ENCODE measurements at places on chromosomes 16 and 17.
A peak's percentile ranks its signal among the peaks of the same experiment; 100 is the strongest.

DNA sequence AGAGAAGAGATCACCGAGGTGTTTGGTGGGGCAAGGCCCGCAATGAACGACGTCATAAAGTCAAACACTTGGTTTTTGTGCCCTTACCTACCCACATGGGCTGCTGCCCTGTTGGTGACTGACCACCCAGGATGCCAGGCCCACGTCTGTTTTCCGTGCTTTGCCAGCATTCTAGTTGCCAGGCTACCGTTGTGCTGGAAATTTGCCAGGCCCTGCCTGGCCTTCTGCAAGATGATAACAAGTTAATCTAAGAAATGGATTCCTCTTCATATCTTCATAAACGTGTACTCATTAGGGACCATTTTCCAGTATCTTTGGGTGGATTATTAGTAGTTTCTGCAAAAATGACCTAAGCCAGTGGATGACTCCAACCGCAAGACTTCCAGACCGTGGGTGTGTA lies 35.4 kb downstream of the SLC6A4 start:
- no peak for DNase-seq

- no peak for DNase-seq
Measured at GRCh38 chr17:31297090-31297489, at the start of gene OMG. Gene OMG (minus strand): TSS chr17:31297239. CDS start chr17:31296331, 908 bp downstream.

DNA sequence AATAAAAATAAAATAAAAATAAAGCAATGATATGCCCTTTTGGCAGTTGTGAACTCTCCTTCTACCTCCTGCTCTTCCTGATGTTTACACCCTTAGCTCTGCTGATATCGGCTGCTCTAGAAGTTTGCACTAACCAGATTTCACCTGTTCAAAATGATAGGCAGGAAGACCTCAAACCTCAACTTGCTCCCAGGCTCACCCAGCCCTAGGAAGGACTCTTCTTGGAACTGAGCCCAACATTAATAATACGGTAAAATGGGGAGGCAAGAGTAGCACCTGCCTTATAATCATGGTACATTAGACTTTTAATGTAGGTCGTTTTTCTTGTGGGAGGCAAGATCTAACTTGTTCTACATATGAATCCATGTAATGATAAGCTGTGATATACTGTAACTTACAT lies 61.2 kb upstream of the MED13 start:
- DNase-seq, result no peak

- no peak for DNase-seq
Measured at GRCh38 chr16:11354733-11355574, 9.7 kb downstream of the RMI2 start.

DNA sequence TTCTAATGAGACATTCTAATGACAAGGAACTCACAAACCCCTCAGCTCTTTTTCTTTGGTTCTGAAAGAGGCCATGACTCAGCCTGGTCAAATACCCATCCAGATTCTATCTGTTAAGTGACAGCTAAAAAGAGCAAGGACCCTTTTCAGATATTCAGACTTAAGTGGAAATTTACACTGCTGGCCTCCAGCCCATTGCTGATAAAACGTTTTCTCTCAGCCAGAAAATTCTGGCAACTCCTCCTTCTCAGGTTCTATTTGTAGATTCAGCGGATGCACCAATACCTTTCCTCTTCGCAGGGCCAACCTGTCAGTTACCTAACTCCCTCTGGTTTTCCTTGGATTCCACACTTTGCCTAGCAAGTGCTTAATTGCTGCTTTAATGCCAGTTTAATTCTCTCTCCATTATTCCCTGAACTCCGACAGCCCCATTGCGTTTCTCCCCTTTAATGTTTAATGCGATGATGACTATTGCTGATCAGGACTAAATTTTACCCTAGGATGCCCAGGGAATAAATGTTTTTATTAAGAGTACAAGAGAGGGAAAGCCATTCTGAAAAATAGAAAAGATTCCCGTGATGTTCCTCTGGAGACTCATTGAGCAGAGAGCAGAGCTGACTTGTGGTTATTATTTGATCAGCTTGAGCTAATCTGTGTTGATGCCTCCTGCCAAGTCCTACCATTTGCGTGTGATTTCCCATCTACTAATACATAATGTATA lies 35.9 kb upstream of the TOM1L1 start:
- DNase-seq, result no peak

DNA sequence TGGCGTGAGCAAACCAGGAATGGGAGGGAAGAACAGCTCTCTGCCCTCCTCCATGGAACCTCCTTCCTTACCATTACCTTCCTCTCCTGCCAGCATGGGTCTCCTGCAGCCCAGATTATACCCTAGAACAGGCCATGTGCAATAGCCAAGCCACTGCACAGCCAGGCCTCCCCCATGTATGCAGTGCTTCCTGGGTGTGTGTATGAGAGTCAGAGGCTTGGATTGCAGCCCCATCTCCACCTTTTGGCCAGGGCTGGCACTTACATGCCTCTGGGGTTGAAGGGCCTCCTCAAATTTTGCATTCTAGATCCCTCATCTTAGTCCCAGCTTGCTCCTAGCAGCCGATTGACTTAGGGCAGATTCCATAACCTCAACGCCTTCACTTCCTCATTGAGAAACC lies 133.7 kb downstream of the GSG1L start:
- no peak for DNase-seq

- peak; percentile 89 for DNase-seq
Measured at GRCh38 chr16:72848759-72849664, 198.9 kb downstream of the ZFHX3 start.

DNA sequence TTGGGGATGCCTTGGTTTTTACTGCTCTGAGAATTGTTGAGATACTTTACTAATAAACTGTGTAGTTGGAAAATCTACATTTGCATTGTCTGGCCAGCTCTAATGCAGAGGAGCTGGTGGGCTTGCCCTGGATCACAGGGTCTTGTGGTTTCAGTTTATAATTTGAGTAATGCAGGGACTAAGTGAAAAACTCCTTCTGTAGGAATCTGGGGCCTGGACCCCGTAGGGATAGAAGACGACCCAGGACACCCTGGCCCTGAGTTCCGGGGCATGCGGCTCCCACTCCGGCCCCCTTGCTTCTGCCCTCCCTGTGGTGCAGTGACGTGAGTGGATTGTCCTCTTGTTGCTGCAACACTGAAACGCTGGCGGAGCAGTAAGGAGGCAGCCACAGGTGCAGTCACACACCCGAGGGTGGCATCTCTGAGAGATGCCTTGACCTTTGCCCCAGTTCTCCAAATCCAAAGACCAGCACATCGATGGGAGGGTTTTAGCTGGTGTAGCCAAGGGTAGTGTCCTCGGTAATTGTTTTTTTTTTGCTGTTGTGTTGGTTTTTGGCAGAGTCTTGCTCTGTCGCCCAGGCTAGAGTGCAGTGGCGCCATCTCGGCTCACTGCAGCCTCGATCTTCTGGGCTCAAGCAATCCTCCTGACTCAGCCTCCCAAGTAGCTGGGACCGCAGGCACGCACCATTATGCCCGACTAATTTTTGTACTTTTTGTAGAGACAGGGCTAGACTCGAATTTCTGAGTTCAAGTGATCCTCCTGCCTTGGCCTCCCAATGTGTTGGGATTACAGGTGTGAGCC lies 2.6 kb upstream of the RPL13 start:
- no peak for DNase-seq

- peak; percentile 78 for DNase-seq
Measured at GRCh38 chr16:14369734-14370598, 260.1 kb downstream of the PARN start.

GRCh38 chr17:64172510-64172909 lies 42.6 kb upstream of the ERN1 start:
- no peak for DNase-seq

DNA sequence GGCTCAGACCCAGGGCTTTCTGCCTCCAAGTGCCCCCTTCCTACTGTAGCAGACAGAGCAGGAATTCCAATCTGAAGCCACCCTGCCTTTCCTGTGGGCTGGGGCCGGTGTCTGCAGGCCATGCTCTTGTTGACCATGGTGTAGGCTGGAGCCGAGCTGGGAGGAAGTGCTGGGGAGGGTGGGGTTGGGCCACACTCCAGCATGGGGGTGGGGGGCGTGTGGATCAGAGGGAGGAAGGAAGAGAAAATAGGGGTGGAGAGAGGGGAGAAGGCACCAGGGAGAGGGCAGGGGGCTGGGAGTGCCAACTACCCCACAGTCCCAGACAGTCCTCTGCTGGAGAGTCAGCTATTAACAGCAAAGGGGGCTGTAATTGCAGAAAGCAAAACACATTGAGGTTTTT lies 54.3 kb upstream of the JPH3 start:
- no peak for DNase-seq

GRCh38 chr17:43601280-43602039 lies 55.3 kb upstream of the ETV4 start:
- DNase-seq, result no peak

DNA sequence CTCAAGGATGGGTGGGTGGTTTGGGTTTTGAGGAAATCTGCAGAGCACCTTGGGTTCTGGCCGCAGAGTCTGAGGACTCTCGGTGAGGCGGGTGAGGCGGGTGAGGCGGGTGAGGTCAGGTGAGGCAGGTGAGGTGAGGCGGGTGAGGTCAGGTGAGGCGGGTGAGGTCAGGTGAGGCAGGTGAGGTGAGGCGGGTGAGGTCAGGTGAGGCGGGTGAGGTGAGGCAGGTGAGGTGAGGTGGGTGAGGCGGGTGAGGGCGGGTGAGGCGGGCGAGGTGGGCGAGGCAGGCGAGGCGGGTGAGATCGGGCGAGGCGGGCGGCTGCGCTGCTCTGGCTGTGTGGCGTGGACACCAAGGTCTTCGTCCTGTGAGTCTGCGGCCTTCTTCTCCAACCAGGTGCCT lies 24.1 kb upstream of the RPL13 start:
- no peak for DNase-seq

DNA sequence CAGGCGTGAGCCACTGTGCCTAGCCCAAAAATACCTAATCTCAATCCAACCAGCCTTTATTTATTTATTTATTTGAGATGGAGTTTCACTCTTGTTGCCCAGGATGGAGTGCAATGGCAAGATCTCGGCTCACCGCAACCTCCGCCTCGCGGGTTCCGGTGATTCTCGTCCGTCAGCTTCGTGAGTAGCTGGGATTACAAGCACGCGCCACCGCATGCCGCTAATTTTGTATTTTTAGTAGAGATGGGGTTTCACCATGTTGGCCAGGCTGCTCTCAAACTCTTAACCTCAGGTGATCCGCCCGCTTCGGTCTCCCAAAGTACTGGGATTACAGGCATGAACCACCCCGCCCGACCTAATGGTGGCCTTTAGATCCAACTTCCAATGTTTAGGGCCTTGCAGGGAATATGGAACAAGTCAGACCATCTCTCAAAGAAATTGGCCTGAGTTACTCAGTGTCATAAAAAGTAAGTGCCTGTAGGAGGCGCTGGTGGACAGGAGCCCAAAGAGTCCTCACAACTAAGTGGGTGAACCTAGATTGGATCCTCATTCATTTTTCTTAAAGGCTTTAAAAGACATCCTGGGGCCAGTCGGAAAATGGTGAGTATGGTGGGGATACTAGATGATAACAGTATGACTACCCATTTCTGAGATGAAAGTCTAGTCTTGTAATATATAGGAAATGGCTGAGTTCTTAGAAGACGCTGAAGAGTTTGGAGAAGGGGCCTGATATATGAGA lies 4.6 kb downstream of the ZSCAN10 start:
- no peak for DNase-seq

DNA sequence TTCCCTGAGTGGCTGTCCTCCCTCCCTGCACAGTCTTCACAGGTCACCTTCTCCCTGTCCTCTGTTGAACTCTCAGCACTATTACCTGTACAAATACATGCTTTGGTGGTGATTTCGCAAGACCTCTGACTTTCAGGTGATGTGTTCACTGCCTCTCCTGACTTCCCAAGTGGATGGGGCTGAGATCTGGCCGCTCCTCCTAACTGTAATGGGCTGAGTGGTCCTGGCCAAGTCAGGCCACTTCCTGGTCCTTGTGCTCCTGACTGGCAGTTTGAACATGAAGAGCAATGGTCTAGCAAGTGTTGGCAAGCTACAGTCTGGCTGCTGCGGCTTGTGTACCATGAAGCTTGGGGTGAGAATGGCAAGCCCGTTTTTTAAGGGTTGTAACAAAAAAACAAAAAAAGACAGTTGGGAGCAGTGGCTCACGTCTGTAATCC lies 11.7 kb upstream of the TMED6 start:
- DNase-seq, result no peak

GRCh38 chr16:87845213-87845612 lies 24.1 kb downstream of the SLC7A5 start:
- no peak for DNase-seq

DNA sequence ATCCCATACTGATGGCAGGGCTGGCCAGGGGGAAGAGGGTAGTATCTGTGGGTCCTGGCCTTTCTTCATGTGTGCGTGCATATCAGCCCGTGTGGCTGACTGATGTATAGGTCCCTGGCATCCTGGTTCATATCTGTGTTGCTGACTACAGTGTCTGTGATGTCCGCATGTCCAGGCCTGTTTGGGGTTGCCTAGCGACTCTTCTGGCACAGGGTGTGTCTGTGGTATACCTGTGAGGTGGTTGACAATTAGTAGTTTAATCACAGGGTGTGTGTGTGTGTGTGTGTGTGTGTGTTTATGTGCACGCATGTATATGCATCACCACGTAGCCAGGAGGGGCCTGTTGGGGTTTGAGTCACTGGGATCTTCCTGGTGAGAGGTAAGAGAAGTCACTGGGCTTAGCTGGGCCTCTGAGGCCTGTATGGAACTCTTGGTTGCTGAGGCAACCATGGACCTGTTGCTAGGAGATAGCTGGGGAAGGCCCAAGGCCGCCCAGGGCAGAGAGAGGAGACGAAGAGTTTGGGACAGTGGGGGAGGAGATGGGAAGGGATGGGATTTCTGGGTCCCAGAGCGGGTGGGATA lies 603 bp upstream of the TMEM95 start:
- no peak for DNase-seq

GRCh38 chr16:72785171-72785570 lies 262.8 kb downstream of the ZFHX3 start:
- DNase-seq, result no peak

GRCh38 chr17:72342061-72342460 lies 221.2 kb downstream of the SOX9 start:
- no peak for DNase-seq

DNA sequence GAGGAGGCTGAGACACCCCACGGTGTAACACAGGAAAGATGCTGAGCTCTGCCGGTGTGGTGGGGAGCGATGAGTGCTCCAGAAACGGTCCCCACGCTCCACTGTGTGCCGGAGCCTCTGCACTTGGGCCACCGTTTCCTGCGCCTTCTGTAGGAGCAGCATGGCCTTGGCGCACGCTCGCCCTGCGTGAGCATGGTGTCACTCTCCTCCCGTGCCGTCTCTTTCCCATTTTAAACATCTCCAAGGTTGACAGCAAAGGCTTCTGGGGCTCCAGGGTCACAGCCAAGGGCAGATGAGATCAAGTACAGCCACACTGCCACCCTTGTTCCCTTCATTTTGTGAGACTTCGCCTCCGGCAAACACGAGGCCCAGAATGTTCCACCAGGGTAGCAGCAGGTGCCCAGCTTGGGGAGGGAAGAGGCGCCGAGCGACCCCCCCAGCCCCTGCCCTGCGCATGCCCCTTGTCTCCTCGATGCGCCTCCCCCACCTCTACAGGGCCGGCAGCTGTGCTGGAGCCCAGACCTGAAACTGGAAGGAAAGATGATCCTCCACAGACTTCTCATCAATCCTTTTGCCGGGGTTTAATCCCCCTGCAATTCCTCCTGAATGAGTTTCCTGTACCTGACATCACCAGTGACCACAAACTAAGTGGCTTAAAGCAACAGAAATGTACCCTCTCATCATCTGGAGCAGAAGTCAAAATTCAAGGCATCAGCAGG lies 19.9 kb upstream of the OSGIN1 start:
- DNase-seq, result no peak

- no peak for DNase-seq
Measured at GRCh38 chr17:41505809-41506767, 676 bp upstream of the KRT13 start.

All from right atrium auricular region (tissue), 2 donors.